ENCODE measurements at places on chromosomes 1 and 21.

DNA sequence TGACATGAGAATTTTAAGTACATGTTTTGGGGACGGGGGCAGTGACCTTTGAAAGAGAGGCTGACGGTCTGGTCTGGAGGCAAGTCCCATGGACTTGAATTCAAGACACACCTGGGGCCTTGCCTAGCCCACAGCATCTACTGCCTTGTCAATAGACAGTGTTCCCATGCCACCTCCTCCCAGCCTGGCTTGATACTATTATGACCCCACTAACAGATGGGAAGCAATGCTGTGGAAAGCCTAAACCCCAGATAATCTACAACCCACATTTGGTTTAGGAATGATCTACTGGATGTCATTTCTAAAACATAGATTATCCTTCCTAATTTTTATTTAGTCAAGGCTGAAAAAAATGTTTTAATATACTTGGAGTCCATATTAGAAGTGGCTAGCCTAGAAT is 17.8 kb upstream of the NFASC start:
- DNase-seq, result no peak

GRCh38 chr21:34701726-34702125 is 32.9 kb downstream of the CLIC6 start:
- DNase-seq, result no peak

- DNase-seq, result no peak
These were observed 13.9 kb downstream of the MEF2D start for GRCh38 chr1:156486421-156487344.

DNA sequence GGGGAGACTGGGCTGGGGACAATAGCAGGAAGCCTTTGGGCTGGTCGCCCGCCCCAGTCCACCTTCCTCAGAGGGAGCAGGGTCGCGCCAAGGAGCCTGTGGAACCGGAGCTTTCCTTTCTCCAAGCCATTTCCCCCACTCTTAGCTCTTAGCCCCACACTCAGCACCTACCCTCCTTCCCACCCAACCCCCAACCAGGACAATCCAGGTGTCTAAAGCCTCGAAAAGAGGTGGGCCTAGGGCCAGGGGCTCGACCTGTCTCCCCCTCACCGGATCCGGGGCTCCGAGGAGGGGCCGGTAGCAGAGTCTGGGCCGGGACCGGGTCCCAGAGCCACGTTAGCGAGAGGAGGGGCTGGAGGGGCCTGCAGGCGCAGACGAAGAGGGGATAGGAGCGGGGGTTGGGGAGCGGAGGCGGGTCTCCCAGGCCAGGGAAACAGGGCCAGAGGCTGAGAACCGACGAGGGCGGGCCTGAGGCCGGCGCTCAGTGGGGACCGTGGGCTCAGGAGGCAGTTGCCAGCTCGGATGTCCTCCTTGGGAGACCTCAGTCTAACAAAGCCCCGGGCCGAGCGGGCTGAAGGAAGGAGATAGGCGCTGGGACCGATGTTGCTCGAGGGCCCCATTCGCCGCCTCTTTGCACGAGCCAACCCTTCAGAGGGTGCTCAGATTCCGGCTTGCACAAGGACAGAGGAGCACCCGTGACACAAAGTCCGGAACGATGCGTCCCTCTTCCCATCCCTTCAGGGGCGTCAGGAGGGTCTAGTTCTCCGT is 943 bp downstream of the SEMA6C start:
- no peak for DNase-seq

DNA sequence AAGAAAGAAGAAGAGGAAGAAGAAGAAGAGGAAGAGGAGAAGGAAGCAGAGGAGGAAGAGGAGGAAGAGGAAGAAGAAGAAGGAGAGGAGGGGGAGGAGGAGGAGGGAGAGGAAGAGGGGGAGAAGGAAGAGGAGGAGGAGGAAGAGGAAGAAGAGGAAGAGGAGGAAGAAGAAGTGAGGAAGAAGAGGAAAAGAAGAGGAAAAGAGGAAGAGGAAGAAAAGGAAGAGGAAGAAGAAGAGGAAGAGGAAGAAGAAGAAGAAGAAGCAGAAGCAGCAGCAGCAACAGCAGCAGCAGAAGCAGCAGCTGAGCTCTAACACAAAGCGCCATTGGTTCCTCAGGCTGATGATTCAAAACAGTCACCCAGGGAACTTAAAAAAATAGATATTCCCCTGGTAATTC is 34.0 kb downstream of the DNAI4 start:
- no peak for DNase-seq

GRCh38 chr1:19395678-19396192 is 83.6 kb downstream of the SLC66A1 start:
- DNase-seq, result no peak

DNA sequence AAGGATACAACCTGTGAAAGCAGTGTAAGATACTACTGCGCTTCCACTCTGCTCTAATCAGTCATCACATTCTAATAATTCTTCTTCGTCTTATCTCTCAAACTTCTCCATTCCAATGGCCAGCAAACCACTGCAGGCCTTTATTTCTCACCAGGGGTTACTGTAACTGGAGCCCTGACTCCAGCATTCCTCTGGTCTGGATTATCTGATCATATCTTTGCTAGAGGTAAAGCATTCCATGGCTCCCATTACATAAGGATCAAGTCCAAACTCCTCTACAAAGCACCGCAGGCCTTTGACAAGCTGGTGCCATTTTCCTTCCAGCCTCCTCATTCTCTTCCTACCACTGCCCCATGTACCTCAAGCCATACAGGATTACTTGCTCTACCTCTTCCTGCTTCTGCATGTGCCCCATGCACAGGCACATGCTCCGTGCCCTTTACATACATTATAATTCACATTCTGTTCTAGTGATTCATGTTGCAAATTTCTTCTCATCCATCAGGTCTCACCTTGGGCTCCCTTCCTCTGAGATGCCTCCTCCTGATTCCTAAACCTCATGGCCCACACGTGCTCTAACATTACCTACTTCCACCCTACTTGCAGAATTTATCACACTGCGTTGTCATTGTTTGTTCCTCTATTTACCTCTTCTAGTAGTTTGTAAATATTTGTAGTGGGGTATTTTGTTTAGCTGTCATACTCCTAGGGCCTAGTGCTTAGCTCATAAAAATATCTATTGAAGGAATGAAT is 9.3 kb upstream of the SERBP1 start:
- no peak for DNase-seq

DNA sequence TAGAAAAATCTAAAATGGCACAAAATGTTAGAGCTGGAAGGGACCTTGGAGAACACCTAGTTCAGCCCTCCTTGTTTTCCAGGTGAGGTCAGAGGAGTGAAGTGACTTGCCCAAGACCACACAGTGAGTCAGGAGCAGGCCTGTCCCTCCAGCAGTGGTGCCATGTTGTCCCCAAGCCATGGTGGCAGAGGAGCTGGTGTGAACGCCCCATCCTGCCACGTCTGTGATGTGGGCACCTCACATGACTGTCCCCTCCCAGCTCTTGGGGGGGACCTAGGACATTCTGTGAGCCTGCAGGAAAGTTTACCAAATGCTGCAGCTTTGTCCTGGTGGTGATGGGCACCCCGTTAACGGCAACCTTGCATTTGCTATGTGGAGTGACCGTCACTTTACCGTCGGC is 66.2 kb downstream of the SCCPDH start:
- no peak for DNase-seq

GRCh38 chr1:74534241-74534640 is 21.8 kb upstream of the LRRC53 start:
- no peak for DNase-seq

DNA sequence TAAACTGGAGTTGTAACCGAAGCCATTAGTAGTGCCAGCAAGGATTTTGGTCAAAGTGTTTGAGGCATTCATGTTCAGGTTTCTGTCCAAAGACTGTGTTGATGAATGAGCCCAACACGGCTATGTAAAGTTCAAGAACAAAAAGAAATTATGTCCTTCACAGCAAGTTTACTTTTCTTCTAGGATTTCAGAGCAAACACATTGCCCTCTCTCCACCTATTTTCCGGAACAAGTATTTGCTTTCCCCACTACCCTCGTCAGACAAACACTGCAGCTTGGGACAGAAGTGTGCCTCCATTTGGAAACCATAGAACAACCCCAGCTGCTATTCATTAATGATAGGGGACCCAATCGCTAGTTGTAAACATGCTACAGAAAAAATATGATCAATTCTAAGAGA is 151.4 kb upstream of the C1orf105 start:
- DNase-seq, result no peak

DNA sequence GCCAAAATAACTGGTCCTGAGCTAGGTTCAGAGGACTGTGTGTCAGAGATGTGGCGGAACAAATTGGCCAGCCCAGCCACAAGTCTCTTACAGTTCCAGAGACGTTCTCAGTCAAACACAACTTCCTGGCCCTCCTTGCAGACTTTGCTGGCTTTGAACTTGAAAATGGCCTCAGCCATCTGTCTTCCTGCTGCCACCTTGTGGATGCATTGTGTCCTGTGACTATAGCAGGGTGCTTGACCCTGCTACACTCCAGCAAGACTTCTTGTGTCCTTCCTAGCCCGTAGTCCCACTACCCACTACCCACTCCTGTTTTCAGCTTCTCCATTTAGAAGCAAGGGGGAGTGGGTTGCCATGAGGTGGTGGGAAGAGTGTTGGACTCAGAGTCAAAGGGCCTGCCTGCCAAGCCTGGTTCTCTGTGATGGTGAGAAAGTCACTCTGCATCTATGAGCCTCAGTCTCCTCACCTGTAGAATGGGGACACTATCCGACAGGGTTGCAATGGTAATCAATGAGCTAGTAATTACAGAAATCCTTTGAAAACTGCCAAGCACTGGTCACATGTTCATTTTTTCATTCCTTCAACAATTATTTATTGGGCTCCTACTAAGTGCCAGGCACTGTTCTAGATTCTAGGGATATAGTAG is 109.9 kb downstream of the IGSF21 start:
- no peak for DNase-seq

DNA sequence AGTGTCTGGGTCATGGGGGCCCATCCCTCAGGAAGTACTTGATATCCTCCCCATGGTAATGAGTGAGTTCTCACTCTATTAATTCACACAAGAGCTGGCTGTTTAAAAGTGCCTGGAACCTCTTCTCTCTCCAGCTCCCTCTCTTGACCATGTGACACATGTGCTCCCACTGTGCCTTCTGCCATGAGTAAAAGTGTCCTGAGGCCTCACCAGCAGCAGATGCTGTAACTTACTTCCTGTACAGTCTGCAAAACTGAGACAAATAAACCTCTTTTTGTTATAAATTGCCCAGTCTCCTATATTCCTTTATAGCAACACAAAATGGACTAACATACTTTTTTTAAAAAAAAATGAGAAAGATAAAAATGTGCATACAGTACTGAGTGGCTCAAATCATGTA is 24.0 kb downstream of the PUM1 start:
- no peak for DNase-seq

GRCh38 chr1:214538496-214538895 is 12.9 kb downstream of the PTPN14 start:
- DNase-seq, result no peak
